Natural killer cell (primary cell): ENCODE measurements at places on chromosomes 16 and 17.

GRCh38 chr16:15035163-15035729 lies 20.6 kb downstream of the NTAN1 start:
- DNase-seq, result no peak

- peak; percentile 46 for DNase-seq
Measured at GRCh38 chr17:82294064-82294773, 20.7 kb upstream of the CSNK1D start.

- no peak for DNase-seq
Measured at GRCh38 chr16:11032000-11032921, 87.9 kb downstream of the CLEC16A start.

- no peak for DNase-seq
Measured at GRCh38 chr16:27425961-27426360, 24.0 kb downstream of the IL21R start.

DNA sequence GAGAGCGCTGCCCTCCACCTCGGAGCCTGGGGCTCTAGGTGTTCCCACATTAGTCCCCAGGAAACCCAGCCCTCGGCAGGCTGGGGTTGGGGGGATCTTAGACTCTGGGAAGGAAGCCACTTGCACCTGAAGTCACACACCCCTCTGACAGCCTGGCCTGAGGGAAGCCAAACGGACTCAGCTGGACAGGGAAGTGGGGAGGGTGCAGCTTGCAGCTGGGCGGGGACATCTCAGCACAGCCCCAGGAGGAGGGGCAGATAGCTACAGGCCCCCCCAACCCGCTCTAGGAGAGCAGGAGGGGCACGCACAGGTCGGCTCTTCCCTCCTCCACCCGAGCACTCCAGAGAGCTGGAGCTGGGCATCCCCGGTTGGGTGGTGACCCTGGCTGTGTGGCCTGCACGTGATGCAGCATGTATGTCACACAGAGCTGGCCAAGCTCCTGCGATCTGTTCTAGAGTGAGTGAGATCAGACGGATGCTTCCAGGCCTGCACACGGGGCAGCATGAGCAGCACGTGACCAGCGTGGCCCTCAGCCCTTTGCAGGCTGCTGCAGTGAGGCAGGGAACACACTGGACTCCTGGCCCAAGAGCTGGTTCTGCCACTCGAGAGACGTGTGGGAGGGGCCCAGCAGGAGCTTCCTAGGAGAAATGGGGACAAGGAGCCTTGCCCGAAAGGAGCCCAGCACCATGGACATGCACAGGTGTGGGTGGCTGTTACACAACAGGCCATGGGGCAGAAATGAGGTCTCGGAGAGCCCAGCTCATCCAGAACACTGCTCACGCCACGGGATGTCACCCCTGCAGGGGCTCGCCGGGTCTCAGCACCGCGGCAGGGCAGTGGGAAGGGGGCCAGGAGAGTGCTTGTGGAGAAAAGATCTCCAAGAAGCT lies 15.4 kb downstream of the KIFC3 start:
- no peak for DNase-seq

GRCh38 chr17:55830699-55831471 lies 80.0 kb downstream of the PCTP start:
- no peak for DNase-seq

GRCh38 chr17:49252148-49252695 lies 21.6 kb upstream of the PHOSPHO1 start:
- no peak for DNase-seq

DNA sequence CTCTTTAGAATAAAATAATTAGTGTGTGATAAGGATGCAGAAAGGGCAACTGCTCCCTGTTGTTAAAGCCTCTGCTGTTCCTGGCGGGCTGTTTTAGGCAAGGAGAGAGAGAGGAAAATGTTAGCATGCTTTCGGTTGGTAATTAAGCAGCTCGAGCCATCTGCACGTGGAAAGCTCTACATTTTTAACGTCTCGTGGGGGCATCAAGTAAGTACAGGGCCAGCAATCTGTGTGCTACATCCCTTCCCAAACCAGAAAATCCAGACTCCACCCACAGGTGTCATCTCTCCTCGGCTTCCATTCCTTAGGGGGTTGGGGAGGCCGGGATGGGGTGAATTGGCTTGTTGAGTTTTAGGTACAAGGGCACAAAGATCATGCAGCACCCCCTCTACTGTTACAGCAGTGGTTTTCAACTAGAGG lies 62.4 kb upstream of the MARCHF10 start:
- no peak for DNase-seq

- no peak for DNase-seq
Measured at GRCh38 chr17:9170336-9170735, 149.0 kb downstream of the NTN1 start.

DNA sequence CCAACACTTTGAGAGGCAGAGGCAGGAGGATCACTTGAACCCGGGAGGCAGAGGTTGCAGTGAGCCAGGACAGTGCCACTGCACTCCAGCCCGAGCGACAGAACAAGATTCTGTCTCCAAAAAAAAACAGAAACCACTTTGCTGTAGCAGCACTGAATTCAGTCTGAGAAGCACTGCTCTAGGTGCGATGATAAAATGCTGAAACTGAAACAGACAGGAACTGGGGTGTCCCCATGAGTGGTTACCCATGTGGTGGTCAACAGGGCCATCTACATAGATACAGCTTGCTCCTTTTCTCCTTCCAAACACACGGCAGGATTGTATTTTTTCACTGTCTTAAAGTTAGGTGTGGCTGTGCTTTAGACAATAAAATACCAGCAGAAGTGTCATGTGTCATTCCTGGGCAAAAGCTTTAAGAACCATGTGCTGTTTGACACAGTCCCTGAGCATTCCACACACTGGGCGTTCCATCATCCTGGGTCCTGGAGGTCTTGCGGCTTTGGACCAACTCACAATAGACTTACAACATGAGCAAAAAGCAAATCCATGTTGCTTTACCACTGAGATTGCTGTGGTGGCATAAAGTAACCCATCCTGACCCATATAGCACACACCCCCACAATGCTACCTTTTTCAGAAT lies 11.5 kb downstream of the GAS7 start:
- no peak for DNase-seq
